NCI-H69 (cell line): ENCODE measurements at places on chromosomes 4 and X.
A peak's percentile ranks its signal among the peaks of the same experiment; 100 is the strongest.

DNA sequence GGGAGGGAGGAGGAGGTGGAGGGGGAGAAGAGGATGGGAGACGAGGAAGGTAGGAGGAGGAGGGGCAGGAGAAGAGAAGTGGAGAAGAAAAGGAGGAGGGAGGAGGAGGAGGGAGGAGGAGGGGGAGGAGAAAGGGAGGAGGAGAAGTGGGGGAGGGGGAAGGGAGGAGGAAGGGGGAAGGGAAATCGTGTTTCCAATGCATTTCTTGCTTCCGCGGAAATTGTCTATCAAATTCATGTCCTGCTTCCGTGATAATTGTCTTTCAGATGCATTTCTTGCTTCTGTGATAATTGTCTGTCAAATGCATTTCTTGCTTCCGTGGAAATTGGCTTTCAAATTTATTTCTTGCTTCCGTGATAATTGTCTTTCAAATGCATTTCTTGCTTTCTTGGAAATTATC is 43.3 kb downstream of the CRLF2 start:
- DNase-seq, result no peak

GRCh38 chrX:46381630-46382029 is 163.6 kb downstream of the ZNF674 start:
- peak; percentile 27 for DNase-seq

GRCh38 chr4:152039023-152039481 is 278.2 kb upstream of the GATB start:
- no peak for DNase-seq

GRCh38 chrX:318739-319578 is at the start of gene GTPBP6:
Gene GTPBP6, minus strand, starts transcription at chrX:318796. Its CDS starts 9 bp downstream, at chrX:318787.
- no peak for DNase-seq

GRCh38 chr4:72701987-72702819 is 133.2 kb upstream of the ADAMTS3 start:
- peak; percentile 11 for DNase-seq

DNA sequence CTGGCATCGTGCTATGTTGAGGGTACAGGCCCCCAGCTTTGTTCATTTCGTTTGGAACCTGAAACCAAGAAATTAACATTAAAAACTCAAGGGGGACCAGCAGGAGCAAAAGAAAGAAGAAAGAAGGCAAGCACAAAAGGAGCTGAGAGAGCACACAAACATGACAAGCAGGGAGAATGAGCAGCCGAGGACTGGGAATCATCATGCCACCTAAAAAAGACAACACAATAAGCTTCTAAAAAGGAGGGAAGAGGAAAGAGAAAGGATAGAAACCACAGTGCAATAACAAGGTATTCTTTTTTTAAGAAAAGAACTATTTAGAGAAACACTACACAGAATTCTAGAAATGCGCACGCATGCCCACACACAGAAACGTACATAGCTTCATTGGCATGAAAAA is 103.2 kb upstream of the FAM9B start:
- no peak for DNase-seq

DNA sequence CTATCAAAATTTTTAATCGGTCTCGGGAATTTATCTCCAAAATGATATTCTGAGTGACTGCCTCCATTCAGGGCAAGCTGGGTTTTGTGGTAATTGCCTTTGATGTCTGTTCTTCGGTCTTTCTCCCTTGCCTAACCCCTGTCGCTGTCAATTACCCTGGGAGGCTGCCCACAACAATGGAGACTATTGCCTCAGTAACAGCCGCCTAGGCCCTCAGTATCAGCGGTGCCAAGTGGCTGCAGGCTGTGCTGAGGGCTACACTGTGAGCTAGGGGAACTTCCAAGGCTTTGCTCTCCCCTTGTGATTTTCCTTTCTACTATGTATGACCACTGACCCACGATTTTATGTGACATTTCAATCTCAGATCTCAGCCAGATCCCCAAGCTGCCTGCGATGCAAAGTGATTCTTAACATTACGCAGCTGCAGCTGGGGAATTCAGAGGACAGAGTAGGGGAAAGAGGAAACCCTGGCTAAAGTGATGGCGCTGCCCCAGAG is 36.3 kb upstream of the REST start:
- DNase-seq, result peak; percentile 60
